RCC 7860 (cell line): ENCODE measurements at places on chromosomes 7 and 10.
A peak's percentile ranks its signal among the peaks of the same experiment; 100 is the strongest.

DNA sequence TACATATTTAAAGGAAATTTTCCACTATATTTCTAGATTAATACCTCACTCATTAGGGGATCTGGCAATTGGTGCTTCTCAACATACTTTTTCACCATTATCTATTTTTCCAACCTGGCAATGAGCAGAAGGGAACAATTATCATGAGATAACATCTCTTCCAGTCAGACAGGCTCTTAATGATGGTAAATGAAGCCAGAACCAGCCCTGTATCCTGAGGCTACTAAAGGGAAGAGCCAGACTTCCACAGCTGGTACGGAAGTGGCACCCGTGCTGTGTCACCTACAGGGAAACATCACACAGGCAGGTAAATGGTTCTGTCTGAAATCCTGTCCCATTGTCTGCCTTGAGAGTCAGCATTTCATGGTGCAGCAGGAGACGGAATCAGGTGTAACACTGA is 75.9 kb downstream of the ELMO1 start:
- no peak for DNase-seq

GRCh38 chr10:96468845-96469244 is 44.9 kb downstream of the TLL2 start:
- no peak for DNase-seq

DNA sequence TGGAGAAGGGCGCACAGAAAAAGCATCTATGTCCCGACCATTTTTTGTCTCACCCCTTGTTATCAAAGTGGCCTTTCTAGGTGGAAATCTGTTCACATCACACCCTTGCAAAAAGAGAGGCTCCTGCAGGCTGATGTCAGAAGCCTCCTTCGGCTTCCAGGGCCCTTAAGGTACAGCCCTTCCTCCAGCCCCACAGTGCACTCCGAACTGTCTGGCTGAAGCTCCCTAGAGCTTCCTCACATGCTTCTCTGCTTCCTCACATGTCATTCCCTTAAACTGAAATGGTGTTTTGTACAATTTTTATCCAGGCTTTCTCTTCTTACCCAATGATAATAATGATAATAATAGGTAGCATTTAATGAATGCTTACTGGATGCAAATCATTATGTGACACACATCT is 210.3 kb downstream of the INHBA start:
- DNase-seq: no peak

GRCh38 chr10:51918884-51919325 is 219.5 kb upstream of the CSTF2T start:
- DNase-seq: no peak

GRCh38 chr7:44880317-44881018 is 4.9 kb downstream of the PURB start:
- DNase-seq: no peak

DNA sequence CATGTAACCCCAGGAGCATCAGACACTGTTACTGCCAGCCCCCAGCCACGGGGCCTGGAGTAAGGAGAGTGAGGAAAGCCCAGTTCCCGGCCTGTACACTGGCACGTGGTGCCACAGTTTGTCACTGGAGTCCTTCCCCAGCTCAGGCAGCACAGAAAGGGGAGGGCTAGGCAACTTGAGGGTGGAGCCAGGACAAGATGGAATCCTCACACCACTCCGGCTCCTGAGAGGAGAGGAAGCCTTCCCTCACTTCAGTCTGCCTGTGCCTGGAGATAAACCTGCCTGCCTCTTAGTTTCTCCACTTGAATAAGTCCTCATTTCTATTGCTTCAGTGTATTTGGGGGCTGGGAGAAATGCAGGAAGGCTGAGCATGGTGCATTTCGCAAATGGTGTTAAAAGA is 176.0 kb downstream of the KIAA1217 start:
- no peak for DNase-seq

- DNase-seq: no peak
Measured at GRCh38 chr7:1995426-1995825, 237.3 kb downstream of the MAD1L1 start.

DNA sequence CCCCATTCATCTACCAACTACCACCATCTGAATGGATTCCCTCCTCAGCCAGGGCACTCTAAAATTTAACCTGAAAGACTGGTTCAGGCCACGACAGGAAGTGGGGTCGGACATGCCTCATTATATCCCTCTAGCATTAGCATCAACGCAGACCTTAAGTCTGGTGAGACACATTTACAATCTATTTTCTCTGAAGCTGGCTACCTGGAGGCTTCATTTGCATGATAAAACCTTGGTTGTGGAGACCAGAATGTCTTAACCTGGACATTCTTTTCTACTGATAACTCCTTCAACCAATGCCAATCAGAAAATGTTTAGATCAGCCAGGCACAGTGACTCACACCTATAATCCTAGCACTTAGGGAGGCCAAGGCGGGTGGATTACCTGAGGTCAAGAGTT is 42.3 kb downstream of the SVOPL start:
- no peak for DNase-seq

- DNase-seq: no peak
Measured at GRCh38 chr10:90245623-90246022, 544.2 kb downstream of the KIF20B start.

DNA sequence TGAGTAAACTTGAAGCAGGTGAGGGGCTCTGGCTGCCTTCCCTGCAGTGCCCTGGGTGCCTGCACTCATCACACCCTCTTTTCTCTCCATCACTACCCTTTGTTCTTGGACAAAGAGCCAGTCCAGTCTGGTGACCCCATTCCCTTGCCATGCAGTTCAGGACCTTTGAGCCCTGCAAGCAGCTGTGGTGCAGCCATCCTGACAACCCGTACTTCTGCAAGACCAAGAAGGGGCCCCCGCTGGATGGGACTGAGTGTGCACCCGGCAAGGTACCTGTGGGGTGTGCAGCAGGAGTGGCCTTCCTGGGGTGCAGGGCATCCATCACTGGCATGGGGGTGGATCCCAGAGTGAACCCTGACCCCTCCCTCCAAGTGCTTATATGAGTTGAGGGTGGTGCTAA is 48.7 kb downstream of the TBATA start:
- DNase-seq: no peak

DNA sequence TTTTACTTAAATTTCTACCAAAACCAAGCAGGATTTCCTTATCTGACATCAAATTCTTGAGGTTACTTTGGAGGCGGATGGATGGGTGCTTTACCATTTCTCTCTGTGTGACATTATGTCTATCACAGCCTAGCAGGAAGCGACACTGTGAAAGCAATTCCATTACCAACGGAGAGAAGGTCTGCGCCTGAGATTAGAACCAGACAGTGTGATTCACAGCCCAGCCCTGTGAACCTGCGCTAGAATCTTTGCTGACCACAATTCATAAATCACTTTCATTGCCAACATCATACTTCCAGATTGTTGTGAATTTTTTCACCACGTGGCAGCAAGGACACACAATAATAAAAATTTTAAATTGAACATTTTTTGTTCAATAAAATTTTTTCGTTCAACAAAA is 126.5 kb downstream of the CUBN start:
- DNase-seq: peak; percentile 97

DNA sequence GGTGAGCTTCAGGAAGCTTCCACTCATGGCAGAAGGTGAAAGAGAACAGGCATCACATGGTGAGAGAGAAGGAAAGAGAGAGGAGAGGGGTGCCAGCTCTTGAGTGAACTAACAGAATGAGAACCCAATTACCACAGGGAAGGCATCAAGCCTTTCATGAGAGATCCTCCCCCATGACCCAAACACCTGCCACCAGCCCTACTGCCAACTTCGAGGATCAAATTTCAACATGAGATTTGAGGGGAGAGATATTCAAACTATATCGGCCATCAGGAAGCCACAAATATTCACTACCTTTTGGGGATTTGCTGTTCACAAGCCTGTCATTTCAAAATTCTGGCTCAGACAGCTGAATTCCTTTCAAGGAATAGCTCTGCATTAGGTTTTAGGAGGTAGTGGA is 39.9 kb upstream of the SMNDC1 start:
- DNase-seq: no peak

DNA sequence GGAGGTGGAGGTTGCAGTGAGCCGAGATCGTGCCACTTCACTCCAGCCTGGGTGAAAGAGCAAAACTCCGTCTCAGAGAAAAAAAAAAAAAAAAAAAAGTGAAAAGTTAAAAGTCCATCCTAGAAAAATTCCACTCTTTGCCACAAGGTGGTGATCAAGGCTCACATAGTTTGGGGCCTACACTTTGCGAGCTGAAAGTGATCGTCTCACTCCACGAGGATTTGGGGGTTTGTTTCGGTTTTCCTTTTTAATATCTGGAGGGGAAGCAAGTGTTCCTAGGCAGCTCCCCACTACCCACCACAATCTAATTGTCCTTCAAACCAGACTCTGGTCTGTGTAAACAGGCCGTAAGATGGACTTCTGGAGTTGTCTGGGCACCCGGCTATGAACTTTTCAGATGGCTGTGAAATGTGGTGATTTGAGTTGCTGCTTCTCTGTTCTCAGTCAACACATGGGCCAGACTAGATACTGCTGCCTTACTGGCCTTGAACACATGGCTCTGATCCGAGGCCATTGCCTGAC is 27.1 kb downstream of the PRLHR start:
- no peak for DNase-seq

DNA sequence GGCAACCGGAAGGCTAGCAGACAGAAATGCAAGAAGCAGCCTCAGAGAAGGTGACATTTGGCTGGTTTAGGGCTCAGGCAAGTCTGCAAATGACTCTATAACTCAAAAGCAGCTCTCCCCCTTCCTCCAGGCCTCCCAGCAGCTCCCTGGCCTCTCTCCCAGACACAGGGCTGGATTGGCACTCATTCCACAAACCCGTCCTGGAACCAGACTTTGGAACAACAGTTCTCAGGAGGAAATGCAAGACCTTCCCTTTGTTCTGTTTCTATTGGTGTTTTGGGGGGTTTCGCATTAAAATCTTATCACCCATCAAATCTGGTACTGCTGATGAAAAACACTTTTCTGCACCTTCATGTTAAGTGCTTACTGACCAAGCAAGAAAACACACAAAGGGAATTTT is 40.3 kb upstream of the EFCAB10 start:
- no peak for DNase-seq

- DNase-seq: peak; percentile 81
Measured at GRCh38 chr7:151796091-151796870, 80.6 kb downstream of the PRKAG2 start.

DNA sequence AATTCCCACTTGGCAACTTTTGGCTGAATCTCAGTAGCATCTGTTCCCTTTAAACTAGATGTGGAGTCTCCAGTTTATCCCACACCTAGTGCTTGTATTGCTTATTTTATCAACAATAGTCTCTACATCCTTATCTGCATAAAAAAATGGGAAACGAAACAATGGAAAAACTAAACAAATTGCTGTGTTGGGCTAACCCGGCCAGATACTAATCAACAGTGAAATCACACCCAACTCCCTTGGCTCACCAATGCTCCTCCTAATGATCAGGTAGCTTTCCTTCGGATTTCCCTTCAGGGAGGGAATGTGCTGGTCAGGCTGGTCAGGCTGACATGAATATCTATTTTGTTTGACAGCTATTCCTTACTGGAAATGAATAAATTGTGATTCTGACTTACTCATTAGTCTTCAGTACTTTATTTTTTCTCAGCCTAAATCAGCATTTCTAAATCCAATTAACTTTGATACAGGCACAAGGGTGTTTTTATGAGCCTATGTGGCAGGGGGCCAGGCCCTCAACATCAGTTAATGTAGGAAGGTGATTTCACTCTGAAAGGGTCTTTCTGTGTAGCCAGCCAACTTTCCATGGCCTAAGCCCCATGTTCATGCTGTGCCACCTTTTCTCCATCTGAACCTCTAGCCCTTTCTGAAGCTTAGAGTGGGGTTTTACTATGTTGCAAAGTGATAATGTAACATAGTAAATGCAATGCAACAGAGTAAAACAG is 170.5 kb upstream of the NPSR1 start:
- DNase-seq: no peak

- DNase-seq: no peak
Measured at GRCh38 chr10:123568751-123569150, 97.4 kb upstream of the GPR26 start.

GRCh38 chr10:30070001-30070685 is 10.8 kb upstream of the JCAD start:
- no peak for DNase-seq
